CD4-positive, alpha-beta T cell treated with Interleukin-4 for 4 hours (primary cell): ENCODE measurements at places on chromosomes 2 and 18.

DNA sequence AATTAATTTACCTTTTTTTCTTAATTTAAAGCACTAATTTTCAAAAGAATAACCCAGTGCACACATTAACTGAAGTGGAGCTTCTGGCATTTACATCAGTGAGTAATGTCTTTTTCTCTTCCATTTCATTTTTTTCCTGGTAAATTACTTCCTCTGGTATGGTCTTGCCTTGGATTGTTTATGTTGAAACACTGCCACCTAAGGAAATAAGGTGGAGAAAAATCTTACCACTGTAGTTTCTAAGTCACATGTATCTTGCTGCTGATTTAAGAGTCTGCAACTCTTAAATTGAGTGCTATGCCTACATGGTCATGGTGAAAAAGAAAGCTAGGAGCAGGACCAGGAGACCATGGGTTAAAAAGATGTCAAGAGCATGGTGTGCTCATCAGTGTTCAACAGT is 51.0 kb downstream of the TTC27 start:
- DNase-seq, result no peak

DNA sequence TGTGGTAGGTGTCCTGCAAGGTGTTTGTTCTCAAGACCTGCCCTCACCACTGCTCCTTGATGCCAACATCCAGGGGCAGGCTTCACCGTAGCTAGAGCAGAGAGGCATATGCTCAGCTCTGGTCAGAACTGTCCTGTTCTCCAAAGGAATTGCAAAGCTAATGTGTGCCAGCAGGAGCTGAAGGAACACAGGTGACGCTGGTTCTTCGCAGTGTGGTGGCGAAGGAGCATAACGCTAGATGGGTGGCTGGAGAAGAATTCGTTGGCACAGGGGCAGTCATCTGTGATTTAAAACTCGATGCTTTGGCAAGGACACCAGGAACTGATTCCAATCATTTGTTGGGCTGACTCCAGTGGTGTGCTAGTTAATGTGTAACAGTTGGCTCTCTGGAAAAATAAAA is 11.4 kb upstream of the PER2 start:
- DNase-seq, result no peak

GRCh38 chr2:146561996-146562395 is 1282.8 kb upstream of the ACVR2A start:
- no peak for DNase-seq

GRCh38 chr2:24568551-24568950 is 77.5 kb downstream of the NCOA1 start:
- no peak for DNase-seq

GRCh38 chr2:136077107-136077506 is 40.8 kb downstream of the CXCR4 start:
- DNase-seq, result no peak

- DNase-seq, result no peak
Measured at GRCh38 chr2:158266111-158266510, 164.4 kb downstream of the UPP2 start.

DNA sequence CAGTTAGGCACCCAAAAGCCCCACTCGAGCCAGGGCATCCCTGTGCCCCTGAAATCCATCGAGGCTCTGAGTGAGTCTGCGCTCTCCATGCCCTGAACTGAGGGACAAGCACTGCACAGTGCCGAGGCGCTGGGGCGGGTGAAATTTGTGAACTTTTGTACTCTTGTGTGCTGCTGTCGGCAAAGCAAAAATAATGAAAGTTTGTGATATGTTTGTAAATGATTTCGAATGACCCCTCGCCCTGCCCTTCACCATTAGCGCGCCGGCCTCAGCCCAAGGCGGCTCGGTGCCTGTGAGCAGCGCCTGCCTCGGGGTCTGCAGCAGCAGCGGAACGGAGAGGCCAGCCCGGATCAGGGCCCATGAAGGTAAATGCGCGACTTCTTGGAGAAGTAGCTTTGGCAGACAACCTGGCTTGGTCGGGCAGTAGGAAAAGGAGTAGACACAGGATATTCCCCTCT is 1.8 kb upstream of the HOXD4 start:
- no peak for DNase-seq

DNA sequence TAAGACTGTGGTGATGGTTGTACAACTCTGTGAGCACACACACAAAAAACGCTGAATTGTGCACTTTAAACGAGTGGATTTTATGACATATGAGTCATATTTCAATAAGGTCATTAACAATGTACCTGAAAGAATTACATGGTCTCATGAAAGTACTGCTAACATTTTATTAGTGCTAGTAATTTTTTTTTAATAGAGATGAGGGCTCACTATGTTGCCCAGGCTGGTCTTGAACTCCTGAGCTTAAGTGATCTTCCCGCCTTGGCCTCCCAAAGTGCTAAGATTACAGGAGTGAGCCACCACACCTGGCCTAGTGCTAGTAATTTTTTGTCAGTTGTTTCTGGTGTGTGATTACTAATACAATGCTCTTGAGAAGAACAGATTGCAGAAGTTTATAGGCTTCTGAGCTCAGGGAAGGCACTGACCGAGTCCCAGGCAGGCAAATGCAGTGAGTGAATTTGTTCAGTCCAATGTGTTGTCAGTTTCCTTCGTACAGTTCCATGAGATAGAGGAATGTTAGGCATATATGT is 177.0 kb downstream of the TGIF1 start:
- DNase-seq, result no peak

DNA sequence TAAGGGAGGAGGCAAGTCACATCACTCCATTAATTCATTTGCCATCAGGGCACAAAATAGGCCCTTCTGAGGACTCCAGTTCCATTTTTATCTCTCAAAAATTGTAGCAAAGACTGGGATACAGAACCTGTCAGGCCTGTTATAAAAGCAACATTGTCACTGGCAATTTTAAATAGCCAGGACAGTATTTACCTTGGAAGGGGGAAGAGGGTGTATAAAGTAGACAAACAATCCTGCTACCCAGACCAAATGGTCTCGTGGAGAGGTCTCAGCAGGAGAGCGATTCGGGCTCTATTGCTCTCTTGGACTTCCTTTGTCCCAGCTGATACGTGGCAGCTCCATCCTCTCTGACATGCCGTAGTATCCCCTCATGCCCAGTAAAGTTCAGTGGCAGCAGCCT is 740.3 kb upstream of the HS6ST1 start:
- no peak for DNase-seq

GRCh38 chr2:121490584-121491133 is 40.0 kb upstream of the RNU4ATAC start:
- DNase-seq, result no peak

DNA sequence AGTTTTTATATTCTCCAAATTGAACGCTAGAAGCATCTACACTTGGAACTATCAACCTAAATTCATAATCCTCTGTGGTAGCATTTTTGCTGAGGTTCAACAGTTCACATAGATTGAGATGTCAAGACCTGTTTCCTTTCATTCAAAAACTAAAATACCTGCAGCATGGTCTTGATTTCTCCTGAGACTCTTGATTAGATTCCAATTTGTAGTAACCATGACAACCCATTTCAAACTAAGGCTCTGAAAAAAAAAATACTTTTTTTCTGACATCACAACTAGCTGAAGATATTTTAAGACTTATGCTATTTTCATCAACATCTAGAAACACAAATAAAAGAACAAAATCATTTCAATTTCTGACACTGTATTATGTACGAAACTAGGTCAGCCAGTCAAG is 29.8 kb downstream of the COBLL1 start:
- DNase-seq, result no peak

DNA sequence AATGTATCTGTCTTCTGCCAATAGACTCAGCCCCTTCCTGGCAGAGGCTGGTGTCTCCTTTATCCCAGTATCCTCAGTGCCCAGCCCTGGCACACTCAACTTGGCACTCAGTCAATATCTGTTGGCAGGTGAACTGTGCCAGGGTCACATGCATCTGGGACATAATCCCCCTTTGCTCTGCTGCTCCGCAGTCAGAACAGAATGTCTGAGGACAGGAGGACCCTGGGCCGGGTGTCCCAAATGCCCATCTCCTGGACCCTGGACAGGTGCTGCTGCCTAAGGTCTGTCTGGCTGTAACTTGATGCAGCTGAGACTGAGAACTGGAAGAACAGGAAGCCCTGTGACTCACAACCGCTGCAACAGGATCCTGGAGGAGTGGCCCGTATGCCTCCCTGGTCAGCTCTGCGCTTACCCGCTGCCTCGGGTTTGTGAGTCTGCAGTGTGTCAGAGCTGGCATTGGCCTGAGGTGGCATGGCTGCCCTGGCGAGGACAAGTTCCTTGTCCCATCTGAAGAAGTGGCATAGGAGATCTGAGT is 11.4 kb downstream of the HK2 start:
- DNase-seq, result peak; percentile 41

DNA sequence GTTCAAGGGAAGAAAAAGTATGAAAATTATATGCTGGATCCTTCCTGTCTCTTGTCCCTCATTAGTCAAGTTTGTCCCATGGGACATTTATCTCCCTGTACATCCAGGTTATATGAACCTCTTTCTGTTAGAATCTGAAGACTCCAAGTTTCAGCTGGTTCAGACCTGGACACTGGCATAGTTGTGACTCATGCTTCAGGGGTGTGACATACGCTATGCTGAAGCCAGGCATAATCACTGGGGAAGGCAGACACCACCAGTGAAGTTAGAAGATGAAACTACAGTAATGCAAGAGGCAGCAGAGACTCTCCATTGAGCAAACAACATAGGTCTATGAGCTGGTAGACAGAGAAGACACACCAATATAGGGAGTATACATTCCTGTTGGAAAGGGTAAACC is 269.7 kb upstream of the SLC8A1 start:
- no peak for DNase-seq

DNA sequence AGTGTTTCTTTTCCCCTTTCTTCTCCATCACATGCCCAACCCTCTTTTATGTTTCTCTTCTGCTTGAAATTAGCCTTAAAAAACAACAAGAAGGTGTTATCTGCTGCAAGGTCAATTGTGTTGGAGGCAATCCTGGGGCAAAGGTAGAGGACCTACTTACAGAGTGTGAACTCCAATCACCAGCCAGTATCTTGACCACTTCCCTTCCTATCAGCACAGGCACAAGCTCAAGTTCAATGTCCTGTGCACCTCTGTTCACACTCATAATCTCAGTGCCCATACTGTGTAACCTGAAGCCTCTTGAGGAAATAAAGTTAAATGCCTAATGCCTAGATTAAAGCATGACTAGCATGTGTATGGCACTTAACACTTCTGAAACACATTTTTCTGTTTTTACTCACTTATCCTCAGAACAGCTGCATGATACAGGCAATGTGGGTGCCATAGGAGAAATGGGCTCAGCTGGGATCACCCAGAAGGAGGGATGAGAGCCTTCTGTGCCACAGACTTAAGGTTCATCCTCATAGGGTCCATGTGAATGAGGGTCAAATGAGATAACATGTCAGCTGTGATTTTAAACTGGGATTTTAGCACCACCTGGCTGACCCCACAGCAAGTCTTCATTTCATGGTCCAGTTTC is 701.5 kb downstream of the BCL11A start:
- DNase-seq, result no peak

GRCh38 chr18:76499637-76500340 is 4.7 kb upstream of the ZNF516 start:
- no peak for DNase-seq

DNA sequence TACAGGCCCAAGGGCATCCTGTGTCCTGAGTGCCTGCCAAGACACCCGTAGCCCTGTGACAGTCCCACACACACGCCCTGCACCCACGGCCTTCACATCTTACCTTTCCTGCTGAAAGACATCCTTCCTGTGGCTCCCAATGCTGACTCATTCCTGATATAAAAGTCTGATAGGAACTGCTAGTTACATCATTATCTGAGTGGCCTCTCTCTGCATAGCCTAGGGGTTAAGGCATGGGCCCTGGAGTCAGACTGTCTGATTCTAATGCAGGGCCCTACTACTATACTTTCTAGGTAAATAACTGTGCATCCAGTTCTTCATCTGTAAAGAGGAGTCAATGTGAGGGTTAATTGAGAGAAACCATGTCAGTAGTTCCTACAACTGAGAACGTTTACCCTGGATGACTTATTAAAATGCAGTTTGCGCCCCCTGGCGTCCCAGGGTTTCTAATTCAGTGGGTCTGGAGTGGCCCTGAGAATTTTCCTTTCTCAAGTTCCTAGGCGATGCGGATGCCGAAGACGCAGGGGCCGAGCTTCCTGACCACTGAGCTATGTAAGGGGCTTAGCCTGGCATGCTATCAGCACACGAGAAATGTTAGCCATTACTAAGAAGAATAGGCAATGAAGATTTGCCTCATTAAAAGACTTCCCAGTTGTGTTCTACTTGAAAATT is 6.0 kb upstream of the GPR45 start:
- peak; percentile 46 for DNase-seq

DNA sequence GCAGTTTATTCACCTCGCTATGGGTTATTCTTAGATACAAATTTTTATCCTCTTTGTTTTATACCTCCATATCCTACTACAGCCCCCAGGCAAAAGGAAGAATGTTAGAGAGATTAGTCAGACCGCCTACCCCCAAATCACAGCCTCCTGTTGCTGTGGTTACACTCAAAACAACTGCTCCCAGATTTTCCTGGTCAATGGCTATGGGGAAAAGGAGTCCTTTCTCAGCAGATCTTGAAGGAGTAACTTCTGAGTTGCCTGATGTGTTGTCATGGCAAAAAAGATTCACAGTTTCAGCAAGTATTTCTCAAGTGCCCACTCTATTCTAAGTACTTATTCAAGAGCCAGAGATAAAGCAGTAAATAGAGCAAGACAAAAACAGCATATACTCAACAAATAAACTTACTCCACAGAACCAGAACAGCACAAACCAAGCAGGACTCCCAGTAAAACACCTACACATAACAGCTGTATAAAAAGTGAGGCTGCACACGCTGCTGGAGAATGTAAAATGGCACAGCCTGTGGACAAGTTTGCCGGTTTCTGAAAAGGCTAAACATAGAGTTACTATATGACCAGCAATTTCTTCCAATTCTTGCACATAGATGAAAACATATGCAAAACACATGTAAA is 104.8 kb downstream of the NOL10 start:
- DNase-seq, result no peak

GRCh38 chr18:41490861-41491260 is 464.2 kb upstream of the PIK3C3 start:
- DNase-seq, result no peak

DNA sequence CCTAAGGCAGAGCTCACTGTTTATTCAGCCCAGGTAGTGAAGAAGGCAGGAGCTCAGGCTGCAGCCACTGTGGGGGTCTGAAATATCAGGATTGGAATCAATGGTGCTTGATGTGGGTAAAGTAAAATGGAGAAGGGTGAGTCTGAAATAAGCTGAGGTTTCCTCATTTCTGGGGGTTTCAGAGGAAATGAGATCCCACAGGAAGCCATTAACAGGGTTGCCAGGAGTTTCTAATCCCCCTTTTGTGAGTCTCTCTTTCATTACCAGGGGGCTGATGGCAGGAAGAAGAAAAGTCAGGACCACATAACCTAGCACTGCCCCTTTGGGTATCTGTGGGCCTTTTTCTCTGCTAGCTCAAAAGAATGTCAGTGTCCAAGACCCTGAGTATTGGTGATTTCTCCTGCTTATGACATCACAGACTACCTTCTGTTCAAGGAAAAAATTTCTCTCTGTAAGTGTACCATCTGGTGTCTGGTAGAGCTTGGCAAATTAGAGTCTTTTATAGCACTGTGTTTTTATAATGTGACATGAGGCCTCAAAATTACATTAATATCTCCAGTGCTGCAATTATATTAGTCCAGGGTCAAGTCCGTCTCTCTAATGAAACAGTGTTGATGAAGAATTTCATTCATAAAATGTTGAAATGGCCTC is 56.0 kb downstream of the LBH start:
- no peak for DNase-seq

- DNase-seq, result no peak
Measured at GRCh38 chr2:175372704-175373701, 191.5 kb upstream of the ATP5MC3 start.
